ENCODE measurements at places on chromosomes 6 and 20. TPM values are rescaled to one million over a fixed set of nuclear protein-coding genes. Genes with fewer than 3 reads are reported as not detected.

- peak; percentile 48 for DNase-seq
These were observed 42.0 kb upstream of the ESR1 start for GRCh38 chr6:151765444-151765886.

DNA sequence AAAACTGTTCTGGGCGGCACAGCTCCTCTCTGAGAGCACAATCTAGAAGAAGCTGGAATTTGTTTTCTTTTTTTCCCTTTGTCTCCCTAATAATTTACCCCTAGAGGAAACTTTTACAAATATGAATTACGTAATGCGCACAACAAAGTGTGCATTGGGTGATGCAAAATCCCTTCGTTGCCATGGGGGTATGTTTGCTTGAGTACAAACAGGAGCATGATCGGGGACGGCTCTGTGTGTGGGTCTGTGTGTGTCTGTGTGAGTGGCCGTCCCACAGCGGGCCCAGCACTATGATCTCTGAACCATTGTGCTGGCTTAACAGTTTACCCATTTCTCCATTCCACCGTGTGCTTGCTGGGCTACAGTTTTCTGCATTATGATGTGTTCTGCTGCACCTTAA is 278.2 kb downstream of the CDC5L start:
- no peak for DNase-seq

GRCh38 chr20:63579017-63579694 is 5.1 kb upstream of the HELZ2 start:
- DNase-seq = no peak

GRCh38 chr6:20412682-20413073 is 11.0 kb downstream of the E2F3 start:
- no peak for DNase-seq

The RAB44 gene
- polyA plus RNA-seq = 0.12 TPM

The TMC2 gene
- polyA plus RNA-seq = 0.13 TPM

DNA sequence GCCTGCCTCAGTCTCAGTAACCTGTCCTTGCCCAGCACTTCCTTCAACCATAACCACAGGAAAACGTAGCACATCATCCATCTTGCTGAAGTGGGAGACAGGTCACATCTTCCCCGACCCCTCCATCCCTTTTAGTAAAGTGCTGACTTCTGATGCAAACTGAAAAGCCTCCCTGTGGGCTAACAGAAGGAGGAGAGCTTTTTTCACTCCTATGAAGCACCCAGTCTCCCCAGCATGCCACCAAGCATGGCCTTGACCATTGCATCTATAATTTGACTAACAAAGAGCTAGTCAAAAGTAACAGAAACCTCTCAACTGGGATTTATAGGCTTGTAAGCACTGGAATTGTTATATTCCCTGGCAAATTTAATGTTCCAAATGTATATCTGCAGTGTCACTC is 288.9 kb upstream of the IRAK1BP1 start:
- DNase-seq = no peak
